ENCODE measurements at places on chromosomes 11 and 22. TPM values are rescaled to one million over a fixed set of nuclear protein-coding genes. Genes with fewer than 3 reads are reported as not detected.

The ST13 gene
- total RNA-seq, result 192 TPM

The CHST1 gene
- total RNA-seq, result 4.9 TPM

The SUN2 gene
- 242 TPM for total RNA-seq

The SLC17A6 gene
- not detected for total RNA-seq

The ARHGAP32 gene
- 25.7 TPM for total RNA-seq

The HBD gene
- total RNA-seq, result not detected

DNA sequence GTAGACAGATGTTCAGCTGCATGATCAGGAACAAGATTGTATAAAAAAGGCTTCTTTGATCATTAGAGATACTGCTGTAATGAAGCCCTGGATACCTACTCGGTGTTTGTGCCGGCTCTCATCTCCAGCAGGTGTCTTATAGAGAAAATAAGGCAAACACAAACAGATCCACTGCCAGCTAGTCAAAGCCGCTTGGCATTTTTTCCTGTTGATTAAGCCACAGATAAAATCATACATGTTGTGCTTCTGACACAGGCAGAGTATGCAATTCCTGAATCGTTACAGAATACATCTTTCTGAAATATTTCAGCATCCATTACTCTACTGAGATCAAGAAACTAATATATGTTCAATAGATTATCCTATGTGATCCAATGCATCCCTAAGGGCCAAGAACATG is 206.9 kb downstream of the CADM1 start:
- no peak overlapping the region for H3K27ac ChIP-seq
- no peak overlapping the region for H3K4me3 ChIP-seq
- H3K27me3 ChIP-seq, result no peaks in the 10 kb centered on the region
- H3K4me1 ChIP-seq, result no peaks in the 10 kb centered on the region
- no peaks in the 10 kb centered on the region for H3K36me3 ChIP-seq
- DNase-seq, result no peak

DNA sequence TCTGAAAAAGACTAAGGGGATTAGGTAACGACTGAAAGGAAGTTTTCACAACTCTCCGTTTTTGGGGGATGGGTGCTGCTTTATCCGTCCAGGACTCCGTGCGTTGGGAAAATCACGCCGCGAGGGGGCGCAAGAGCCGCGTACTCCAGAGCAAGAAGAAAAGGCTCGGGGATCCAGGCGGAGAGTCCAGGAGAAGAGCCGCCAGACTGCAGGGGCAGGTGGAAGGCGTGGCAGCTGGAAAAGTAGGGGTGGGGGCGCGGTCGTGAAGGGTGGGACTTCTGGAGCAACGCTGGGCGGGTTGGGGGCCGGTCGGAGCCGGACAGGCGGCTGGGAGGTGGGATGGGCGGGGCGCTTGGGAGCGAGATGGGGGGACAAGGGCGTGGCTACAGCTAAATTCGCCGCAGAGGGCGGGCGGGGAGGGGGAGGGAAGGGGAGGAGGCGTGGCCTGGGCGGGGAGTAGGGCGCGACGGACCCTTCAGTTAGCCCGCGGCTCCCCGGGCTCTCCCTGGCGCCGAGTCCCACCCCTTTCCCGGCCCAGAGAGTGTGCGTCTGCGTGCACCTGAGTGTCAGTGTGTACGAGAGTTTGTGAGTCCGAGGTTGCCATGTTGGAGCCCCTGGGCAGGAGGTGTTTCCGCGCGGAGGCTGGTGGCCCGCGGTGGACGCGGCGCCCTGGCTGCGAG is 613 bp upstream of the ARHGEF17 start:
- peak overlapping the region; percentile 98 for H3K27ac ChIP-seq
- H3K4me3 ChIP-seq, result peak overlapping the region; percentile 76
- DNase-seq, result peak; percentile 99
- no peaks in the 10 kb centered on the region for H3K36me3 ChIP-seq
- H3K4me1 ChIP-seq, result peaks cover 30% of the 10 kb centered on the region

- no peak overlapping the region for H3K27ac ChIP-seq
- H3K27me3 ChIP-seq, result peaks cover 14% of the 10 kb centered on the region
- H3K4me1 ChIP-seq, result no peaks in the 10 kb centered on the region
- DNase-seq, result no peak
- no peaks in the 10 kb centered on the region for H3K36me3 ChIP-seq
These were observed 5.1 kb downstream of the INSC start for GRCh38 chr11:15119826-15120225.

DNA sequence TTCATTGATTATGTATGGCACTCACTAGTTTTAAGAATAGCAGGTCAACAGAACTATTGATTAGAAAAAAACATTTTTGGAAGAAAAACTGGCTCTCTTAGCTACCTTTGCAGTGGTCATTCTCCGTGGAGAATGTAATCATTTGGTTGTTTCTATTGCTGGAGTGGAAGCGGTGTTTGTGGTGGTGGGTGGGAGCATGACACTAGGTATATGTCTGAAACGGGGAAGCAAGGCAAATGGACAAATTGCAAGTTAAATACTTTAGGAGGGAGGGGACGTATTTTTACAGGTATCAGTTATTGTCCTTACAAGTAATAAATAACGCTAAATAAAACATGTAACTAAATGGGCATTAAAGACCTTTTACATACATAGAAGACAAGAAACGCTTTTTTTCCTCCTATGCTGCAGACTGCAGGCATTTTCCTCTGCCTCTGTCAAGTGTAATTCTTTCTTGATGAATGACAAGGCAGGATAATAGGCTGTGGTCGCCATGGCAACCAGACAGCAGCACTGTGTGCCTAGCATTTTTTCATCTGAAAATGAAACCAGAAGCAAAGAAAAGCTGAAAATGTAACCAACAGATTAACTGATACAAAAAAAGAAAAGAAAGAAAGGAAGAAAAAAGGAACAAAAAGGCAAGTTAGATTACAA is 46.2 kb downstream of the BLID start:
- H3K27ac ChIP-seq, result no peak overlapping the region
- H3K36me3 ChIP-seq, result no peaks in the 10 kb centered on the region
- no peak for DNase-seq
- H3K4me1 ChIP-seq, result peaks cover 4% of the 10 kb centered on the region
- no peaks in the 10 kb centered on the region for H3K27me3 ChIP-seq

GRCh38 chr11:45212566-45213315 is 66.3 kb downstream of the PRDM11 start:
- H3K27ac ChIP-seq, result no peak overlapping the region
- H3K4me3 ChIP-seq, result no peak overlapping the region
- H3K4me1 ChIP-seq, result peaks cover 18% of the 10 kb centered on the region
- H3K27me3 ChIP-seq, result no peaks in the 10 kb centered on the region

- no peak for DNase-seq
- H3K4me3 ChIP-seq, result no peak overlapping the region
- no peak overlapping the region for H3K27ac ChIP-seq
- H3K27me3 ChIP-seq, result no peaks in the 10 kb centered on the region
These were observed 431.2 kb downstream of the METTL15 start for GRCh38 chr11:28539239-28540030.

- no peak overlapping the region for H3K4me3 ChIP-seq
- no peak for DNase-seq
- H3K36me3 ChIP-seq, result no peaks in the 10 kb centered on the region
- peaks cover 1% of the 10 kb centered on the region for H3K4me1 ChIP-seq
- peaks cover 4% of the 10 kb centered on the region for H3K27me3 ChIP-seq
These were observed 149.7 kb upstream of the CADM1 start for GRCh38 chr11:115653926-115654325.

DNA sequence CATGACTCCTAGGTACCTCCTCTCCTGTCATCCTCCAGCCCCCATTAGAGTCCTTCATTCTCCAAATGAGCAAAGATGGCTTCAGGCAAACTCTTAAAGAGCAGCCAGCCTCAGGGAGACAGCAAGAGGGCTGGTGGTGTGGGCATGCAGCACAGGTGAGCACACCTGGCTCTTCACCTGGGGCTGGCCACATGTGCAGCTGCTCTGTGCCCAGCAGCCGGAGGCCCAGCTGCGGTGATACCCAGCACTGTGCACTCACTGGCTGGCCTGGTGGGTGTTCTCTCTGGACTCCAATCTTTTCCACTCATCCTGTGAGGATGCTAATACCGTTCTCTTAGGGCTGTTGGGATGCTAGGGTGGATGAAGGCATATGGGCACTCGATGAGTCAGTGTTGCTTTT is 106.1 kb upstream of the PARVA start:
- no peak overlapping the region for H3K4me3 ChIP-seq
- H3K27me3 ChIP-seq, result no peaks in the 10 kb centered on the region
- no peak for DNase-seq
- no peak overlapping the region for H3K27ac ChIP-seq

- H3K4me3 ChIP-seq, result no peak overlapping the region
- no peaks in the 10 kb centered on the region for H3K4me1 ChIP-seq
- H3K36me3 ChIP-seq, result no peaks in the 10 kb centered on the region
- no peak overlapping the region for H3K27ac ChIP-seq
These were observed 61.2 kb upstream of the RCN1 start for GRCh38 chr11:32029721-32030120.

DNA sequence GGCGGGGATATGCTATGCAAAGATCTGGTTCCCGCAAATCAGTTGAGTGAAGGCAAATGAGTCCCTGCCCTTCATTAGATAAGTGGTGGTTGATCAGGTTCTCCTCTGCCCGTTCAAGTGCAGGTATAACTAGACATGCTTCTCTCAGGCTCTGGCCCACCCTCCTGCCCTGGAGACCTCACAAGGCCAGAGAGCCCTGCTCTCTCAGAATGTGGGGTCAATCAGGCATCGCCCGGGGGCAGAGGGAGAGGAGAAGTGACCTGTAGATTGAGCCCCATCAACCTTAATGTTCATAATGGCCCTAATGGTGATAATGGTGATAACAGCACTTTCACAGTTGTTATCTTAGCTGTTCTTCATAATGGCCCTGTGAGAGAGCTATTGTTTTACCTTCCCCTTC is 224.3 kb downstream of the DSCAML1 start:
- DNase-seq, result peak; percentile 17
- no peak overlapping the region for H3K27ac ChIP-seq
- no peaks in the 10 kb centered on the region for H3K36me3 ChIP-seq

- no peak overlapping the region for H3K4me3 ChIP-seq
- H3K4me1 ChIP-seq, result no peaks in the 10 kb centered on the region
- H3K27ac ChIP-seq, result no peak overlapping the region
- peaks cover 10% of the 10 kb centered on the region for H3K27me3 ChIP-seq
- peak; percentile 31 for DNase-seq
- H3K36me3 ChIP-seq, result no peaks in the 10 kb centered on the region
These were observed 864.3 kb downstream of the TBC1D22A start for GRCh38 chr22:47626428-47627390.

- no peak for DNase-seq
- no peak overlapping the region for H3K27ac ChIP-seq
- H3K4me3 ChIP-seq, result no peak overlapping the region
- no peaks in the 10 kb centered on the region for H3K27me3 ChIP-seq
These were observed 62.7 kb downstream of the LIF start for GRCh38 chr22:30183861-30184278.

DNA sequence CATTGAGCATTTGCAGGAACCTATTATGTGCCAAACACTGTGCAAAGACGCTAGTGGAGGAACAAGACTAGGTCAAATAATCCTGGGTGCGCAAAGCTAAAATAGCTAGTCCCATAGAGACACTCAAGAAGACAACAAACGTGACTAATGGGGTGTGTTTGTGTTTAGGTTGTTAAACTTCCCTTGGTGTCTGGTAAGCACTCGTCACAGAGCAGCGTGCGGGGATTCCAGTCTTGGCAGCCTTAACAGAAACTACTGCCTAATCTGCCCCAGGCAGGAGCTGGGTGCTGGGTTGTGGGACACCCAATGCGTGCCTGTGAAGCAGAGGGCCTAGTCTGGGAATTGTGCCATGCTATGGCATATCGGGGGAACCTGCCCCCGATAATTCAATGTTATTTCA is 10.8 kb upstream of the CALCB start:
- no peaks in the 10 kb centered on the region for H3K4me1 ChIP-seq
- no peak for DNase-seq
- no peaks in the 10 kb centered on the region for H3K27me3 ChIP-seq
- no peaks in the 10 kb centered on the region for H3K36me3 ChIP-seq
- H3K27ac ChIP-seq, result no peak overlapping the region

DNA sequence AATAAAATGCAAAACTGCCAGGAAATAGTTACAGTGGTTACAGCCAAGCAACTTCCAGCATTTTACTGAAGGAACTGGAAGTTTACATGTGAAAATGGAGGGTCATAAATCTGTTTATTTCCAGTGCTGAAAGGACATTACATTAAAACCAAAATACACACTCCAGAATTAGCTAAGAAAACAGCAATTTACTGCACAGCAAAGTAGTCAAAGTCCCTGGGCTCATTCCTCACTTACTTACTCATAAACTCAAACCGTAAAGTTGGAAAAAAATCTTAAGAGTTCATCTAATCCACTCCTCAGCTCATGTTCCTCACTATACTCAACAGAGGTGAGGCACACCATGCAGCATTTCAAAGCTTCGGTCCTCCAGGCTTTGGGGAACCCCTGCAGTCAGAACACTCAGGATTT is 17.4 kb downstream of the CTSC start:
- no peak overlapping the region for H3K27ac ChIP-seq
- H3K4me3 ChIP-seq, result no peak overlapping the region
- no peaks in the 10 kb centered on the region for H3K27me3 ChIP-seq
- H3K36me3 ChIP-seq, result peaks cover 11% of the 10 kb centered on the region

GRCh38 chr11:112017538-112017937 is 7.7 kb upstream of the DLAT start:
- H3K36me3 ChIP-seq, result peaks cover 24% of the 10 kb centered on the region
- no peaks in the 10 kb centered on the region for H3K4me1 ChIP-seq
- H3K27ac ChIP-seq, result no peak overlapping the region
- no peak for DNase-seq

DNA sequence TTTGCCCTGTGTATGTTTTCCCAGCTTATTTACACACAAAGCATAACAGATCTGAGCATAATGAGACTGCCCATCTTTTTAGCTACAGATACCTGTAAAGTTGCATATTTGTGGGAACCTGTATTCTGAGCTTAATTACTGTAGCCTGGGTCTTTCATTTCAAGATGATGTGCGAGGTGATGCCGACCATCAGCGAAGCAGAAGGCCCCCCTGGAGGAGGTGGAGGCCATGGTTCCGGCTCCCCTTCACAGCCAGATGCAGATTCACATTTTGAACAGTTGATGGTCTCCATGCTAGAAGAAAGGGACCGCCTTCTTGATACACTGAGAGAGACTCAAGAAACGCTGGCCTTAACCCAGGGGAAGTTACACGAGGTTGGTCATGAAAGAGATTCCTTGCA is 1.5 kb downstream of the PPFIA1 start:
- no peak overlapping the region for H3K27ac ChIP-seq
- DNase-seq, result no peak

- H3K27ac ChIP-seq, result no peak overlapping the region
- DNase-seq, result no peak
- no peaks in the 10 kb centered on the region for H3K27me3 ChIP-seq
- peaks cover 93% of the 10 kb centered on the region for H3K36me3 ChIP-seq
- H3K4me3 ChIP-seq, result no peak overlapping the region
These were observed 47.6 kb downstream of the F2 start for GRCh38 chr11:46766656-46767055.
